ENCODE measurements at places on chromosomes 4 and X. TPM values are rescaled to one million over a fixed set of nuclear protein-coding genes. Genes with fewer than 3 reads are reported as not detected.

DNA sequence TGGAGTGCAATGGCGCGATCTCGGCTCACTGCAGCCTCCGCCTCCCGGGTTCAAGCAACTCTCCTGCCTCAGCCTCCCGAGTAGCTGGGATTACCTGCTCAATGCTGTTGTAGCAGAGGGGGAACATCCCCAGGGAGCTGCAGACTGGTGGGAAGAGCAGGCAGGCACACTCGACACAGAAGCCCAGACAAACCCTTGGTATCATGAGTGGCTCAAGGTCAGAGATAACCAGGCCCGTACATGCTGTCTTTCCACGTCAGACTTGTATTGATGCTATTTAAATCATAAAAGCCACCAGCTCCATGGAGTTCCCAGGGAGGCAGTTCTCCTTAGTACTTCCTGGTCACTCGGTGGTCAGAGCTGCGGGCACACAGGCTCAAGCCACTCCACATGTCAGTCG is 33.2 kb downstream of the TRIML2 start:
- no peak for DNase-seq

GRCh38 chr4:89296399-89296798 is 11.2 kb downstream of the GPRIN3 start:
- no peak for DNase-seq

The CLTRN gene
- 0.36 TPM for total RNA-seq

DNA sequence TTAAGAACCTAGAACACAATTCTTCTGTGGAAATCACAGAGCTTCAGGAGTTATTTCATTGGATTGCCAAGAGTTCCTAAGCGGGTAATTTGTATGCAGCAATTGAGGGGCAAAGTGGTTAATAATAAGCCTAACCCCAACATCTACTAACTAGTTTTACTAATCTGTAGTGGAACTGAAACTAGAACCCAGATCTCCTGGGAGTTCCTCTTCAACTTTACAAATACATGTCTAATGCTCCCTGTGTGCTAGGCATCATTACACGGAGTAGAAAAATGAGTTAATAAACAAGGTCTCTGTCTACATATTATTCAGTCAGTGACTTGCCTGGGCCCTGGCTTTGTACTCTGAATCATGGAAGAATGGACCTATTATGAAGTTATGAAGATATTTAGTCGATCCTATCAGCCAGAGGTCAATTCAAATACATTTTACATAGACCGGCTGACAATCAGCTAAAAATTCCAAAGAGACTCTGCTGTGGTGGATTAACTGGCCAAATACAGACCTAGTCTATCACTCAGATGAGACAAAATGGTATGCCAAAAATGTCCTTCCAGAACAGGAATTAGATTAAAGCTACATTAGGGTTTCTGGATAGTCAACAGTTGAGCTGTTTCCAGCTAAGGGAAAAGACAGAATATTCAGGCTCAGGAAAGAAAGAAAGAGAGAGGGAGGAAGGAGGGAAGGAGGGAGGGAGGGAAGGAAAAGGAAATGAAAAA is 326.0 kb downstream of the FBXW7 start:
- DNase-seq, result no peak

The ASB9 gene
- 1.8 TPM for total RNA-seq

- DNase-seq, result no peak
Observed at GRCh38 chr4:187603093-187604025, 392.2 kb upstream of the ZFP42 start.

DNA sequence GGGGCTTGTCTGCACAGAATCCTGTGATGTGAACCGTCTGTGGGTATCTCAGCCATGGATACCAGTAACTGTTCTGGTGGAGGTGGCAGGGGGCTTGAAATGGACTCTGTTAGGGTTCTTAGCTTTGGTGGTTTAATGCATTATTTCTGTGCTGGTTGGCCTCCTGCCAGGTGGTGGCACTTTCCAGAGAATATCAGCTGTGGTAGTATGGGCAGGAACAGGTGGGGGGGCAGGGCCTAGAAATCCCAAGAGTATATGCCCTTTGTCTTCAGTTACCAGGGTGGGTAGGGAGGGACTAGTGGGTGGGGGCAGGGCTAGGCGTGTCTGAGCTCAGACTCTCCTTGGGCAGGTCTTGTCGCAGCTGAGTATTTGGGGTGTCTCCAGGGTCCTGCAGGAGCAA is 106.7 kb downstream of the KIT start:
- no peak for DNase-seq

The PROM1 gene
- total RNA-seq, result 9.7 TPM

DNA sequence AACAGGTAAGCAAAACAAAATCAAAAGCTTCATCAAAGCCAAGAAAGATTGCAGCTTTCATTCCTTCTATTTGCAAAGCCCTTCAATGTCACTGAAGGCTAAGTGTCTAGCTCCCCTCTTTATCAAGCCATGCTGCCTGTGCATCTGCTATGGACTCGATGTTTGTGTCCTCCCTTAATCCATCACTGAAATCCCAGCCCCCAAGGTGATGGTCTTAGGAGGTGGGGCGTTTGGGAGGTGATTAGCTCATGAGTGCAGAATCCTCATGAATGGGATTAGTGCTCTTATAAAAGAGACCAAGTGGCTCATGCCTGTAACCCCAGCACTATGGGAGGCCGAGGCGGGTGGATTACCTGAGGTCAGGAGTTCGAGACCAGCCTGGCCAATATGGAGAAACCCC is 6.9 kb upstream of the TRIM2 start:
- no peak for DNase-seq

- no peak for DNase-seq
Observed at GRCh38 chr4:54498661-54499111, 159.1 kb upstream of the KIT start.

The CABS1 gene
- total RNA-seq, result 2.4 TPM

DNA sequence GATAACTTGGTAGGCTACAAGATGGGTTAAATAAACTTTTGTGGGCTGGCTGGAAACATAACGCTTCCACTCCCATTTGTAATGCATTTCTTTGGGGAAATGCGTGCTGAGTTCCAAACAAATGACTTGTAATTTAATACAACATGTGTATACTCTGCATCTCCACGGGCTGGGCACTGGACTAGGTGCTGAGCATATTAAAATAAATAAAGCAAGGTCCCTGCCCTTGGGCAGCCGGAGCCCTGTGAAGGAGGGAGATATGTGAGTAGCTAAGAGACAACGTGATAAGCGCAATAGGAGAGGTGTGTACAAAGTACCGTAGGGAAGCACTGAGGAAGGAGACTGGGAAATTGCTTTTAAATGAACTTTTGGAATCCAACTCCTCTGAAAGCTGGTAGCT is 147.2 kb upstream of the RBPJ start:
- DNase-seq, result no peak

The NPNT gene
- 53.0 TPM for total RNA-seq

- no peak for DNase-seq
Observed at GRCh38 chr4:68145261-68145660, 15.6 kb upstream of the TMPRSS11F start.

The RTL9 gene
- 56.7 TPM for total RNA-seq

The MAGEB3 gene
- total RNA-seq, result not detected

Measured in prostate gland (tissue), 2 donors.